ENCODE measurements at places on chromosomes 1 and 21.

DNA sequence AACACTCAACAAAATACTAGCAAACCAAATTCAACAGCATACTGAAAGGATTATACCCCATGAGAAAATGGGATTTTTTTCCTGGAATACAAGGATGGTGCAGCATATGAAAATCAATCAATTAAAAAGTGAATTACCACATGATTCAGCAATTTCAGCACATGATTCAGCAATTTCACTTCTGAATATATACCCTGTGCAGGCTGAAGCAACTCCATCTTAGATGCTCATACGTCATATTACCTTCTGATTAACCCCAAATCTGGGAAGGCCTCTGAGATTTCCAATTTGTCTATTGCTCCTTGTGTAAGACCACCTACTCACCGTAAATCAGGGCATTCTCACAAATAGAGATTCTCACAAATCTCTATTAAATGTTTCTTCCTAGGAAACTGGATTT, 43.8 kb upstream of the ERO1B start:
- DNase-seq = no peak

- DNase-seq = no peak
Measured at GRCh38 chr1:234586304-234586703, 23.7 kb downstream of the IRF2BP2 start.

GRCh38 chr1:113320972-113321680, 69.2 kb upstream of the MAGI3 start:
- no peak for DNase-seq

- DNase-seq = no peak
Measured at GRCh38 chr1:67270541-67270940, 37.1 kb upstream of the IL12RB2 start.

- no peak for DNase-seq
Measured at GRCh38 chr1:27559466-27560030, 44.4 kb downstream of the AHDC1 start.

- no peak for DNase-seq
Measured at GRCh38 chr1:87167848-87168525, 160.7 kb upstream of the LMO4 start.

GRCh38 chr1:39639305-39640130, at the start of gene HEYL:
TSS of gene HEYL (minus strand) at chr1:39639643. CDS start at chr1:39639625, 18 bp downstream.
- DNase-seq = peak; percentile 36

GRCh38 chr1:94946886-94947285, 20.0 kb upstream of the CNN3 start:
- DNase-seq = no peak

GRCh38 chr1:90823686-90824085, 106.6 kb upstream of the BARHL2 start:
- DNase-seq = no peak

DNA sequence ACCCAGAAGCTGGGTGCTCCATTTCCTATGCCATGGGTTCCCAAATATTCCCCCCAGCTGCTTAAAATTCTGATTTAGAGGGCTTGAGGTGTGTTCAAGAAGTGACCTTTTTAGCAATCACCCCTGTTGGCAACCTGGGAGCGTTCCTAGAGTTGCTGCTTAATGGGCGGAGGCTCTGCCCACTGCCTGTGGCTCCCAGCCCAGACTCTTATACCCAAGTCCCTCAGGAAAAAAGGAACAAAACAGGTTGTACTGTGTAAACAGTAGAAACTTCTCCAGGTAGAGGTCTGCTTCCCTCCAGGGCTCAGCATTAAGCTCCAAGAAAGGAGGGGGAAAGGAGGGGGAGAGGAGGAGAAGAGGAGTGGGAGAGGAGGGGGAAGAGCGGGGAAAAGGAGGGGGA, 14.6 kb upstream of the TENT5C start:
- DNase-seq = no peak

GRCh38 chr1:7524341-7525337, 246.5 kb upstream of the VAMP3 start:
- DNase-seq = no peak
